Inflammatory macrophage treated with lipopolysaccharide for 1 hour (primary cell): ENCODE measurements at places on chromosomes 2 and 18.

- DNase-seq: no peak
Measured at GRCh38 chr2:121018136-121019061, 266.6 kb downstream of the TFCP2L1 start.

DNA sequence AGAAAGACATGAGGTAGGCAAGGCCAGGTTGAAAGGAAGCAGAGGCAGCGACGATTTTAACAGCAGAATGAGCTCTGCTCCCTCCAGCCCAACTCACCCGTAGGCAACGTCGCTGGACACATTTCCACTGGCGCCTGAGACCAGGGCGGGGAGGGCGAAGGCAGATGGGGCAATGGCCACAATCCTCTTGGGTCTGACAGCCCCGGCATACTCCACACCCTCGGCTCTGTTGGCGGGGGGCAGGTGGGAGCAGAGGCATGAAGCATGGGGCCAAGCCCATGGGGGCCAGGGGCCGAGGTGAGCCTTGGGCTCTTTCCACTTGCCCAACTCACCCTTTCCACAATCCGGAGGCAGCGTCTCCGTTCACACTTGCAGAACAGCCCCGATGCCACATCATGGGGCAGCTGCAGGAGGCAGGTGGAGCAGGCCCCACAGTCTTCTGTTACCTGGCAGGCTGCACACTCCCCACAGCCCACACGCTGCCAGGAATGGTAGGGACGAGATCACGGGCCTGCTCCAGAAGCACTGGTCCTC, 5.8 kb downstream of the MBD1 start:
- DNase-seq: no peak

GRCh38 chr2:48232351-48232750, 297.6 kb upstream of the STON1 start:
- DNase-seq: no peak

GRCh38 chr2:209694748-209695147, 76.9 kb upstream of the UNC80 start:
- DNase-seq: no peak

DNA sequence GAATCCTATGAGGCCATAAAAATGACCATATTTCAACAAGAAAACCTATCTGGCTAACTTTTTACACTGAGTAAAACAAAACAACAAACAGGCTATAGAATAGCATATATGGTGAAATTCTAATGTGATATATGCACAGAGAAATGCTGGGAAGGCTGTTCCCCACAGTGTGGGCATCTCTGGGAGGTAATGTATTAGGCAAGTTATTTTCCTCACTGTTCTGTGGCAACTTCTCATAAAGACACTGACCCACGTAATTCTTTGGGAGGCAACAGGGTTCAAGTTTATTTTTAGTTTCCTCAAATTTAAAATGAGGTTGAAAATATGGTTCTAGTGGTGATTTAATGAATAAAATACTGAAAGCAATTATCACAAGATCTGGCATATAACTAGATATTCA, 46.7 kb downstream of the RNU4ATAC start:
- DNase-seq: peak; percentile 31

- DNase-seq: no peak
Measured at GRCh38 chr2:160602073-160602472, 108.5 kb upstream of the RBMS1 start.

DNA sequence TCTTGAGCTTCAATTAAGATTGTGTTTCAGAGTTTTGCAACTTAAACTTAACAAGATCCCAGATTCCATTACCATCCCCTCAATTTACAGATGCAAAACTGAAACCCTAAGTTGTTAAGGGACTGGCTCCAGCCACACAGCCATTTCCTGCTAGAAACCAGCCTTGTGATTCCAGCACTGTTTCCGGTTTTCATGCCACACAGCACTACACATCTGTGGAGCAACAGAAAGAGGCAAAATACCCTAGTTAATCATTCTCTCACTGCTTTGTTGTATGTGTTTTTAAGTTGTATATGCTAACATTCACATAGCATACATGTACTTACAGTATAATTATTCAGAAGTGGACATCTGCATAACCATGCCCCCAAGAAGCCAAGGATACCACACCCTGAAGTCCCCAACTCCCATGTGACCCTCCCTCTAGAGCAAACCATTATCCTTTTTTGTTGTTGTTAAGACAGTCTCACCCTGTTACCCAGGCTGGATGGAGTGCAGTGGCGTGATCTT, 87.4 kb downstream of the MYO5B start:
- DNase-seq: no peak

GRCh38 chr2:134107402-134107801, 146.5 kb upstream of the MGAT5 start:
- no peak for DNase-seq

GRCh38 chr2:209973328-209973727, 29.1 kb upstream of the RPE start:
- DNase-seq: no peak

DNA sequence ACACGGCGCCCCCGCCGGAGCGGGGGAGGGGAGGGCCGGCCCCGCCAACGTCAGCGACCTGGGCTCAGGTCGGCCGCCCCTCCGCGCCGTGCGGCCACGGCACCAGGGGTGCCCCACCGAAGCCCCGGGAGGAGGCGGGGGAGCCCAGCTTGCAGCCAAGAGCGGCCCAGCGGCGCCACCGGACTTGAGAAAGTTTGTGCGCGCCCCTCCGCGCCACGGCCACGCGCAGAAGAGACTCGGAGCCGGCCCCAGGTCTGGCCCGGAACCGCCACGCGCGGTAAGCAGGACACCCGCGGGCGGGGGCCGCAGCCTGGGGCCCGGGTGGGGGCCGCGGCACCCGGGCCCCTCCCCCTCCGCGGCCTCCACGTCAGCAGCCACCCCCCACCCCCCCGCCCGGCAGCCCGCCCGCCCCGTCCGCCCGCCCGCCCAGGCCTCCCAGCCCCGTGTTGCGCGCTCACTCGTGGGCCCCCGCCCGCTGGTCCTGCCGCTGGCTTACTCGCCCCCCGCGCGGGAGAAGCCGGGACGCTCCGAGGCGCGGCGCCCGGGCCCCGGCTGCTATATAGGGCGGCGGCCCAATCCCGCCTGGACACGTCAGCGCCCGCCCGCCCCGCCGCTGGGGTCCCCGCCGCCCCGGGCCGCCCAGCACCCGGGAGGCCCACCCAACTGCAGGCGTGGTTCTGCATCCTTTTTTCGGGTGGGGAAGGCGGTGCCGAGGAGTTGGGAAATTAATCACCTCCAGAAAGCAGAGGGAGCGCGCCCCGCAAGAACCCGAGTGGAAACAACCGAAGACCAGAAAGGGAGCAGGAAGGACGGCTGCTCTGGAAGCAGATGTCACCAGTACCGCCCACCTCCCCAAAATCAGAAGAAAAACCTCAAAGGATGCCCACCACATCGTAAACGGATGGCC, 42.9 kb downstream of the HDLBP start:
- DNase-seq: peak; percentile 45

DNA sequence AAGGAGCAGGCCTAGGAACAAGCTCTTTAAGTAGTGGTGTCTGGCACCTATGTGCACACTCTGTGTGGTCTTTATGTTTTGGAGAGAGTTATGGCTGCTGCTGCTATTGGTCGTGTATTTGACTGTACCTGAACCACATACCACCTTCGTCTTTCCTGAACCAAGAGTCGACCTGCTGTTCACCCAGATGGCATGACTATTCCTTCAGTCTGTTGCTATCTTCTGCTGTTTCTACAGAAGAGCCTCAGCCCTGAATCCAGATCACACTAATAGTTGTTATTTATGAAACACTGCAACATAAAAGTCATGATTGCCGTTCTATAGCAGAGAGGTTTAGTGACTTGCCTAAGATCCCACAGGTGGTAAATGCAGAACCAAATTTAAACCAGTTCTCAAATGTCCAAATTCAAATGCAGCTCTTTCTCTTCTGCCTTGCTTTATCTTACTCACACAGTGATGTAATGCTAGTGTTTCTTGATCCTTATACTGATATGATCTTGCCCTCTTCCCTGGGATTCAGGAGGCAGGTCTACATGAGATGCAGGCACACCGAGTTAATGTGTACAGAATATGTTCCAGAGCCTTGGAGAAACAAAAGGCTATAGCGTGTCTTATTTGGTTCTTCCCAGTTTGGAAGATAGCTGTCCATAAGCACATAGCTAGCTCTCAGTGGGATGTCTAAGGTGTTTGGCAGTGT, 122.1 kb upstream of the FOSL2 start:
- no peak for DNase-seq

- no peak for DNase-seq
Measured at GRCh38 chr2:177363332-177363731, 29.2 kb upstream of the AGPS start.

- DNase-seq: no peak
Measured at GRCh38 chr2:16960579-16960978, 294.9 kb upstream of the CYRIA start.
